Activated T-cell treated with anti-CD3 and anti-CD28 coated beads, Interleukin-2, amount 50 U/mL, for 24 hours (primary cell): ENCODE measurements at places on chromosomes 4 and X.
A peak's percentile ranks its signal among the peaks of the same experiment; 100 is the strongest.

DNA sequence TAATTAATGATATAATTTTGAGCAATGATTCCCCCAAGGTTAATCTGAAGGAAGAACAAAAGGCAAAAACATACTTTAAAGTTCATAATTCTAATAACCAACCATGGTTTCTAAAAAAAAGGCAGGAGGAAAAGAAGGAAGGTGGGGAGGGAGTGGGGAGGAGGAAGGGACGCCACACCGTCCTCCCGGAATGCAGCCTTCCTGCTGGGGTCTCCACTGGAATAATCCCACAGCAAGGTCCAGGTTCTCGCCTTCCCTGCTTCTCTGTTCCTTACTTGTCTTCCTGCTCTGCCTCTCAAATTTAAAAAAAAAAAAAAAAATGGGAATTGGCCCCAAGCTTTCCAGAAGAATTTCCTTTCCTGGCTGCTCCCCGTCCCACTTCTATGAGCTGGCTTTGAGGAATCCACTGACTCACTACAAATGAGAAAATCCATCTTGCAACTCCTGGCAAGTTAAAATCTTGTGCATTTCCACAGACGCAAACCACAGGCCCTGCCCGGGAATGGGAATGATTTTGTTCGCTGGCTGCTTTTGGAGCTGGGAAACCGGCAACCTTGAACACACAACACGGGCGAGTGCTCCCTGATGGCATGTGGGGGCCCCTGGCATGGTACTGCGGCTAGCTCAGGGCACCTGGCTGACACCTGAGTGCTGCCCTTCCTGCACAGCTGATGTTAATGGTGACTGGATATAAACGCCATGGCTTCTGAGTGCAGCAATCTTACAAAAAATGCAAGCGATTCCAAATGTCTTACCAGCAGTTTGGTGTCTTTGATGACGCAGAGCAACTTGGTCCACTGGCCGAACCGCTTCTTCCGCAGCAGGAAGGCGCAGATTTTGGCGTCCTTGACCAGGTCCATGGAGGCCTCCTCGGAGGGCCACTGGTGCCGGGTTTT, 97.0 kb downstream of the AFAP1 start:
- DNase-seq, result no peak

GRCh38 chr4:4182835-4183568, 43.7 kb downstream of the OTOP1 start:
- peak; percentile 36 for DNase-seq

DNA sequence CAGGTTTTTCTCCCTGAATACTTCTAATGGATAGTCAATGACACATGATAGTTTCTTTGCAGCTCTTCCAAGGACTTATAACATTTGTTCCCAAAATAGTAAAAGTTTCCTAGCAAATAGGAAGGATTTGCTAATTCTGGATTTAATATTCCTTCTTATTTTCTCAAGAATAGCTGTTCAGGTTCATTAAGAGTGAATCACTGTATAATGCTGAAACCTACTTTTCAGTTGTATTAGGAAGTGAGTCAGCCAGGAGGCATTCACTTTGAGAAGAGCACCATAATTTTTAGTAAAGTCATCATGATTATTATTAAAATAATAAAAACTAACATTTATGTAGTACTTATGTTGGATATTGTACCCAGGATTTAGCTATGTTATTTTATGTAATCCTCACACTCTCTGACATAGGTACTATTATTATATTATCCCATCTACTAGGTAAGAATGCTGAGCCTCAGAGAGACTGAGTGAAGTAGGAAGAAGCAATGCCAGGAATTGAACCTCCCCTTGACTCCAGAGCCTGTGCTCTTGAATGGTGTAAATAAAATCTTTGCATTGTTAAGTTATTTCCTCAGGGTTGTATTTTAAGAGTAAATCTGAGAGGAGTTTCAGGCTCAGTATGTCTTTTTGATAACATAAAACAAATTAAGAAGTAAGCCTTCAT, 114.8 kb downstream of the REELD1 start:
- DNase-seq, result no peak

DNA sequence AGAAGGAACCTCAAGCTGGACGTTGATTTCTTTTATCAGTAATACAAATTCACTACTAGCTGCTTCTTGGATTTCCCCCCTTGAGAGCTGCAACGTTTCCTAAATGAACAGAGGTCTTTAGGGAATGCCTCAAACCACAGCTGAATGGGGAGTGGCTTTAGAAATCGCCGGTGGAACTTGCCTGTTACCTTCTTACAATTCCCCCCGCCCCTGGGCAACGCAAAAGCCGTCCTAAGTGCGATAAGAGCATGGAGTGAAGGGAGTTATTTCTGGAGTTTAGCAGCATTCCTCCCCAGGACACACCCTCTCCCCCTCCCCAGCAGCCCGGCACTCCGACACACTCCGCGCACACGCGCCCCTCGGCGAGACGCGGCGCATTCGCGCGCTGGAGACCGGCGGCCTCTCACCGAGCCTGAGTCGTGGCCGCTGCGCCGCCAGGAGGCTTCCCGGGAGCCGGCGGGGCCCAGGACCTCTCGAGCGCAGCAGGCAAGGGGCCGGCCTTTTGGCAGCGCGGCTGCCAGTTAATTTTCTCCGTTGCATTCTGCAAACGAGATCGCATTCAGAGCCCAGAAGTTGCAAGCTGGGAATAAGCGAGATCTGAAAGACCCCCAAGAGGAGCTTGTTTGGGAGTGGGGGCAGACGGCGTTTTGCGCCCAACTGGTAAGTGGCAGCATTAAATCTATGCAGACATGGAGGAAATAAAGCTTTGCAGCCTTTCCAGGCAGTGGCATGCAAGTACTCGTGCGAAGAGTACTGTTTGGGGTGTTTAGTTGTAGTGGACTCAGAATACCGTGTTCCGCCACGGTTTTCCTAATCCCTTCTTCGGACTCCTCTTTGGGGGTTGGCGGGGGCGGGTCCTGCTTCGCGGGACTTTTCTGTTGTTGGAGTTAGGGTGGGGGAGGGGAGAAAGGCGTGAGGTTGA, 134.7 kb downstream of the PALLD start:
- DNase-seq, result peak; percentile 33

GRCh38 chr4:6945052-6945409, 35.4 kb downstream of the TBC1D14 start:
- no peak for DNase-seq

- DNase-seq, result no peak
Observed at GRCh38 chr4:2686379-2687265, 69.5 kb downstream of the TNIP2 start.

GRCh38 chr4:79796948-79797347, 276.1 kb downstream of the ANTXR2 start:
- no peak for DNase-seq

DNA sequence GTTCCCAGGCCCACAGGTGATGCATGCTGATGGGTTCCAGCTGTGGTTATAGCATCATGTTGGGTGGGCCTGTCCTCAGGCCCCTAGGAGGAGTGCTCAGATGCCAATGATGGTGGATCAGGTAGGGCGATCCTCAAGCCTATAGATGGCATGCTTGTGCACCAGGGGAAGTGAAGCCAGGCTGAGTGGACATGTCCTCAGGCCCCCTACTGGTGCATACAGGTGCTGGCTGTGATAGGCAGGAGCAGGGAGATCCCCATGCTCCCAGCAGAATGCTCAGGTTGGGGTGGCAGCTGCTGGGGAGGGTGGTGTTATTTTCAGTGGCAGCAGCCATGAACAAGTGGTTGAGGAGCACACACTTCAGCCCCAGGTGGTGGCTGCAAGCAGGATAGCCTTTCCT, 96.0 kb downstream of the SMARCA1 start:
- no peak for DNase-seq

DNA sequence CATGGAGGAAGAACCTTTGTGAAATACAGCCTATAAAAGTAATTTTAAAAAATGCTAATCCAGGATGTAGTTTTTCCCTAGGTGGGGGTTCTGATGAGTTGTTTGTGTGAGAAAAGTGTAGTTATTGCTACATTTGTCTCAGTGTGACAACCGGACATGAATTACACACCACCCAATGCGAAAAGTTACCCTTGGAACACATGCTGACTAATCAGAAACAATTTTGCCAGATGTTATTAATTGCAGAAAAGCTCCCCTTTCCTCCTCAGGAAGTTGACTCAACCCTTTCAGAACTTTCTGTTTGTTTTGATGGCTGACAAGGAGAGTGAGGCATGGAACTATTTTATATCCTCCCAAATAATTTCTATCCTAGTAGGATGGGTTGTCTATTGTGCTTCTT, 38.1 kb upstream of the EDA2R start:
- no peak for DNase-seq

DNA sequence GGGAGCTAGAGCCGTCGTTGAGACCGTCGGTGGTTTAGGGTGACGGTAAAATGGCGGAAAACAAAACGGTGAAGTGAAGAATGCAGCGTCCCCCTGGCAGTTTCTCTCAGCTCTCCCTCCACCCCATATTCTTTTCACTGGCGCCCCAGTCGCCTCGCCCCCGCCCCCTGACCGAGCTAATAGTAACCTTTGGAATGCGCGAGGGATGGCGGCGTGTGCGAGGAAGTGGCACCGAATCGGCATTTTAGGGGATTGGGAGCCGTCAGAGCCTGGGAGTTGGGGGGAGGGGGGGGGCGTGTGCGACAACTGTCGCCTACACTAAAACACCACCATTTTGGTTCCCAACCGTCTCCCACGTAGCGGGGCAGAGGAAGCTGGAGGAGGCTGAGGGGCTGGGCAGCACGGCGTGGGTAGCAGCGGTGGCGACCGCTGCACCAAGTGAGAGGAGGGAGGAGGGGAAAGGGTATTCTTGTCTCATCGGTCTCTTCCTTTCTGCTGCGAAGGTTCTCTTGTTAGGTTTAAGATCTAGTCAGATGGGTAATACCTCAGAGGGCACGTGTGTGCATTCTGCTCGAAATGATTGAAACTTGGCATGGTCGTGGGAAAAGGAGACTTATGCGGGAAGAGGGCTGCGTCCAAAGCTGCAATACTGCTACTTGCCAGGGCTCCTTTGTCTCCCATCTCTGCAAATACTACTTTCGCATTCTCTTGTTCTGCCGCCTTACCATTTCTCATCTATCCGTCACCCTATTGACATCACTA, 840 bp downstream of the ZNF711 start:
- DNase-seq, result peak; percentile 31

- DNase-seq, result no peak
Observed at GRCh38 chr4:67751260-67751659, 2.9 kb downstream of the GNRHR start.

GRCh38 chr4:54016504-54016903, 47.9 kb downstream of the CHIC2 start:
- no peak for DNase-seq

- DNase-seq, result no peak
Observed at GRCh38 chrX:21376636-21377035, 2.4 kb downstream of the CNKSR2 start.
